ENCODE measurements at places on chromosomes 11 and 22. TPM values are rescaled to one million over a fixed set of nuclear protein-coding genes. Genes with fewer than 3 reads are reported as not detected.

GRCh38 chr11:108895579-108896480 is 231.0 kb downstream of the DDX10 start:
- H3K27ac ChIP-seq, result no peak overlapping the region
- no peaks in the 10 kb centered on the region for H3K36me3 ChIP-seq

GRCh38 chr22:31944700-31945442 is 536 bp downstream of the YWHAH start:
- H3K27me3 ChIP-seq, result no peaks in the 10 kb centered on the region
- peaks cover 21% of the 10 kb centered on the region for H3K4me1 ChIP-seq
- peak overlapping the region; percentile 100 for H3K27ac ChIP-seq

DNA sequence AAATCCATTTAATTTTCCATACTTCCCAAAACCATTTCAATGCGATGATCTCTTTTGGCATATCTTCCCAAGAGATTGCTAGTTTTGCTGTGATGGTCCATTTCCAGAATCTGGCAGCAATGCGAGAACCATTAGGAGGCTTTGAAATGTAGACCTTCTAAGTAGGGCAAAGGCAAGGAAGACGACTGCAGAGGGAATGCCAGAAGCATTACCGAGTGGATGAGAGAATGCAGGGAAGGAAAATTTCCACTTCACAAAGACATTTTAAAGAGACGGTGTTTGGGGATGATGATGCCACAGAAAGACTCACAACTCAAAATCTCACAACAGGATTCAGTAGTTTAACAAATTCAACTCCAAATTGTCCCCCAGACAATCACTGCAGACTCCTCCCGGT is 471 bp upstream of the CEP126 start:
- H3K4me3 ChIP-seq, result peak overlapping the region; percentile 61
- no peak for DNase-seq
- no peaks in the 10 kb centered on the region for H3K36me3 ChIP-seq
- H3K27me3 ChIP-seq, result no peaks in the 10 kb centered on the region
- H3K4me1 ChIP-seq, result peaks cover 8% of the 10 kb centered on the region

DNA sequence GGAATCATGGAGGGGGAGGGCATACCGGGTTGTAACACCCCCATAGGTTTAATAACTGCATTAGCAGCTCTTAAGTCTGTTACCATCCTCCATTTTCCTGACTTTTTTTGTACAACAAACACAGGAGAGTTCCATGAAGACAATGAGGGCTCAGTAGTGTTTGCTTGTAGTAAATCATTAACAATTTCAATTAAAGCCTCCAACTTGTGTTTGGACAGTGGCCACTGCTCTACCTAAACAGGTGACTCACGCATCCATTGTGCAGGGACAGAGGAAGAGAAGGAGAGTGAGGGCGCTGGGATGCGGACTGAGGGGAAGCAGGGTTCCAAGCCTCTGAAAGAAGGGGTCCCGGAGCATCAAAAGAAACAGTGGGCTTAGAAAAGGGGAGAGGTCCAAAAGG is 21.3 kb upstream of the MTNR1B start:
- H3K4me1 ChIP-seq, result peaks cover 6% of the 10 kb centered on the region
- no peak overlapping the region for H3K4me3 ChIP-seq
- H3K27ac ChIP-seq, result no peak overlapping the region
- peak; percentile 59 for DNase-seq

- peak; percentile 16 for DNase-seq
- no peaks in the 10 kb centered on the region for H3K27me3 ChIP-seq
- H3K36me3 ChIP-seq, result peaks cover 5% of the 10 kb centered on the region
- H3K4me3 ChIP-seq, result no peak overlapping the region
- no peak overlapping the region for H3K27ac ChIP-seq
Measured at GRCh38 chr22:29744902-29745301, 21.9 kb downstream of the ZMAT5 start.

GRCh38 chr11:15622231-15622890 is 507.6 kb downstream of the INSC start:
- H3K36me3 ChIP-seq, result no peaks in the 10 kb centered on the region
- H3K27me3 ChIP-seq, result peaks cover 13% of the 10 kb centered on the region
- no peak for DNase-seq
- H3K4me1 ChIP-seq, result no peaks in the 10 kb centered on the region
- H3K27ac ChIP-seq, result no peak overlapping the region

GRCh38 chr11:61777234-61778090 is 14.9 kb downstream of the TMEM258 start:
- no peaks in the 10 kb centered on the region for H3K27me3 ChIP-seq
- H3K27ac ChIP-seq, result no peak overlapping the region
- DNase-seq, result peak; percentile 53
- H3K36me3 ChIP-seq, result no peaks in the 10 kb centered on the region

- H3K36me3 ChIP-seq, result no peaks in the 10 kb centered on the region
- no peak overlapping the region for H3K27ac ChIP-seq
- no peaks in the 10 kb centered on the region for H3K27me3 ChIP-seq
- H3K4me1 ChIP-seq, result no peaks in the 10 kb centered on the region
Measured at GRCh38 chr11:102927624-102927990, 27.9 kb downstream of the MMP13 start.

DNA sequence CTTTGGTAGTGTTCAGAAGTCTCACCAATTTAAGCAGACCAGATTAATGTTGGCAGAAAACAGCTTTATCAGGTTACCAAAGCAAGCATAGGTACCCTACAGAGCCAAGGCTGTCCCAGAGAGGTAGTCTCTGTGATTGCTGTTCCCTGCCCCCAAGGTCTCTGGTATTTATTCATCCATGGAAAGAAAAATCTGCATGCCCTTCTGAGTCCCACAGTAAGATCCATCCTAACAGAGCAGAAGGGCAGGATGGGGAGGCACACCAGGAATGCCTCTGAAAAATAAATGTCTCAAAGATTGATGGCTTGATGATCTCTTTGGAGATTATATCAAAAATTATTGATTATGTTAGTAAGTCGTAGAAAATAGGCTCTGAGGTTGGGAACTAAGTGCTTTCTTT is 122.8 kb downstream of the FAT3 start:
- H3K36me3 ChIP-seq, result no peaks in the 10 kb centered on the region
- no peak overlapping the region for H3K4me3 ChIP-seq
- H3K4me1 ChIP-seq, result no peaks in the 10 kb centered on the region
- no peaks in the 10 kb centered on the region for H3K27me3 ChIP-seq
- no peak overlapping the region for H3K27ac ChIP-seq

- no peak for DNase-seq
- H3K27me3 ChIP-seq, result no peaks in the 10 kb centered on the region
- H3K36me3 ChIP-seq, result peaks cover 25% of the 10 kb centered on the region
- no peaks in the 10 kb centered on the region for H3K4me1 ChIP-seq
- no peak overlapping the region for H3K4me3 ChIP-seq
- H3K27ac ChIP-seq, result no peak overlapping the region
Measured at GRCh38 chr11:14454861-14455632, 44.6 kb downstream of the COPB1 start.

GRCh38 chr11:12602421-12602820 is 71.8 kb upstream of the TEAD1 start:
- no peaks in the 10 kb centered on the region for H3K27me3 ChIP-seq
- no peak overlapping the region for H3K27ac ChIP-seq
- H3K4me1 ChIP-seq, result no peaks in the 10 kb centered on the region
- no peaks in the 10 kb centered on the region for H3K36me3 ChIP-seq

DNA sequence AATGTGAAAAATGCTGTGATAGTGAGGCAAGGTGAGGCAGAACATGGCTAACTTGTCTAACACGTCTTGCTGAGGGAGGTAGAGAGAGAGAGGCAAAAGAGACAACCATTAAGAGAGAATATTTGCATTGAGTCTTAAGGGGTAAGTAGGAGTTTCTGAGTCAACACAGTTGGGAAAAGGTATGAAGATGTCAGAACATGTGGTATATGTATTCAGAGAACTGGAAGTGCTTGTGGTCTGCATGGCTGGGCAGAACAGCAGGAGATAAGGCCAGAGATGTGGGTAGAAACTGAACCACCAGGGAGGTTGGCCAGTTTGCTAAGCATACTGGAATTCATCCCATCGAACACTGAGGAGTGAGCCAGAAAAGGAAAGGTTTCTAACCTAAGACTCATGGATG is 25.0 kb upstream of the SLC5A1 start:
- no peaks in the 10 kb centered on the region for H3K4me1 ChIP-seq
- no peak for DNase-seq
- no peaks in the 10 kb centered on the region for H3K27me3 ChIP-seq
- H3K4me3 ChIP-seq, result no peak overlapping the region

DNA sequence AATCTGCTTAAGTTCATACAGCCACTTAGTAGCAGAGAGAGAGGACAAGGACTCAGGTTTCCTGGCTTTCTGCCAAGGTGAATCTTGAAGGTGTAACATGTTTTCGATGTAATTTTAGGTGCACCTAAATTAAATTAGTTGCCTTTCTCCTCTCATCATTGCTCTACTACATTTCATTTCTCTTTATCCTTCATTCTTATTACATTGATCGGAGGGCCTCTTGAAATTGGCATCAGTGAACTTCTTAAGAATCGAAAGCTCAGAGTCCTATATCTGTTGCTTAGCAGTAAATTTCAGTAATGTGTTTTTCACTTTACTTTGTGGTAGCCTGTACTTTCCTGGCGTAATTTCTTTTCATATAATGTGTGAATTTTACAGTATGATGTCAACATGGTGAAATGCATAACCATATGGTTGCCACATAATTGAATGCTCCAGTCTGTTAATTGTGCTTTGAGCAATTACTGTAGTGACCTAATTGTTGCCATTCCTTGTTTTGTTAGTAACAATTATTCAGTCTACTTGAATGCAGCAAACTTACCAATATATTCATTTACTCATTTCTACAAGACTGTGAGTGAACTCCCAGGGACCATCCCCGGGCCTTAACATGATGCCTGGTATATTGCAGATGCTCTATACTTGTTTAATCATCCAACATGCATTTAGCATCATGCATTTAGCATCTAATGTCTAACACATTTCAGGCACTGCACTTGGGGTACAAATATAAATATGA is 138.1 kb downstream of the MAML2 start:
- no peaks in the 10 kb centered on the region for H3K27me3 ChIP-seq
- no peak overlapping the region for H3K27ac ChIP-seq
- H3K36me3 ChIP-seq, result no peaks in the 10 kb centered on the region
- peaks cover 23% of the 10 kb centered on the region for H3K4me1 ChIP-seq

GRCh38 chr11:133898031-133898769 is 52.9 kb upstream of the SPATA19 start:
- no peak for DNase-seq
- H3K36me3 ChIP-seq, result no peaks in the 10 kb centered on the region
- no peaks in the 10 kb centered on the region for H3K4me1 ChIP-seq

DNA sequence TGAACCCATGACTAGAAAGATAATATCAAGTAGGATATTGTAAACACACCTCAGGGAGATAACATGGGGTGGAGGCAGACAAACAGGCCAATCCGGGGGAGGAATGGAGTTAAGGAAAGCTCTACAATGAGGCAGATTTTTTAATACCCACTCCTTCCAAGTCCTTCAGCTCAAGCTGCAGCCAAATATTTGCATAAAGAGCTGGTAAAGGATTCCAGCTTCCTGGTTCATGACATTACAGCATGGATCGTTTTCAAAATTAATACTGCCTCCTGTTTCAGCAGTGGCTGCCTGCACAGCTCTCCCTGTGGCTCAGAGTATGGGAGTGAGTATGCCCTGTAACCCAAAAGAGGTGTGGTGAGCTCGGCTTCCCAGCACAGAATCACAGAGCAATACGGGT is 5.1 kb downstream of the POU2AF3 start:
- no peaks in the 10 kb centered on the region for H3K27me3 ChIP-seq
- no peaks in the 10 kb centered on the region for H3K36me3 ChIP-seq
- H3K4me3 ChIP-seq, result no peak overlapping the region

DNA sequence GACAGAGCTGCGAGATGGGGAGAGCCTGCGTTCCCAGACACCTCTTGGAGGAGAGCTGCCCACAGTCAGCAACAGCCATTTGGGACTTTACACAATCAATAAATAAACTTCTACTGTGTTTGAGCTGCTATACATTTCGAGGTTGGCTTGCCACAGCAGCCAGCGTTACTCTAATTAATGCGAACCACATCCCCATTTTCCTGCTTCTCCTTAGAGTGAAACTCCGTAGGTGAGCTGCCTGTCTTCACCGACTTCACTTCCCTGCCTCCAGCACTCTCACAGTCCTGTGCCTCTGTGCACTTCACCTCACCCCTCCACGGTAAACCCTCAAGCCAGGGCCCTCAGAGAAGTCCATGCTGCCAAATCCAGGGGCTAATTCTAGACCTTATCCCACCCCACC is 5.9 kb upstream of the SLC22A12 start:
- H3K36me3 ChIP-seq, result no peaks in the 10 kb centered on the region
- no peak for DNase-seq
- no peak overlapping the region for H3K4me3 ChIP-seq
- no peaks in the 10 kb centered on the region for H3K4me1 ChIP-seq
- no peak overlapping the region for H3K27ac ChIP-seq
- no peaks in the 10 kb centered on the region for H3K27me3 ChIP-seq

DNA sequence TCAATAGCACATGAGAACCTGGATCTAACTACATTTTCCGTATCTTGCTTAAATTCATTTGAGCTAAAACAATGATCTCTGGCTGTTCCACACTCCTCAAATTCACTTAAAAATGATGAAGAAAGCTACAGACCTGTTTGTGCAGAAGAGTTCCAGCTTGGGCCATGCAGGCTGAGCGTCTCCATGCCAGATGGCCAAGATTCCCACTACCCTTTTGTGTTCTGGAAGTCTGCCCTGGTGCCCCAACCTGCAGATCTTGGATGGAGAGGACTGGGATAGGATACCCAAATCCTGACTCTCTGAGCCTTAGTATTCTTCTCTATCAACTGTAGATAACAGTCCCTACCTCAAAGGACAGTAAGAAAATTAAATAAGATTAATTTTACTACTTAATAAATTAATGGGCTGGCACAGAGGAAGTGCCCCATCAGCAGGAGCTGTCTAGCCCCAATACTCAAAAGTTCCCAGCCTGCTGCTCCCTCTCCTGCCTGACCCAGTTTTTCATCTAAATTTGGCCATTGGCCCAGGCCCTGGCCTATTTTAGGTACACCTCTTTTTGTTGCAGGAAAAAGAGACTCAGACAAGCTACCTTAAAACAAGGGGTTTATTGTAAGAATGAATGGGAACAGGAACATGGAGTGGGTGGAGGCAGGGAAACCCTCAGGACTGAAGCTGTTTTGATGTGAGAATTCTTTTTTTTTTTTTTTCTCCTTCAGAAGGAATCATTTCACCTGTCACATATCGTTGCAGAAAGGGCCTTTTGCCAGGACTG is 81.4 kb upstream of the GRK3 start:
- no peak for DNase-seq
- peaks cover 4% of the 10 kb centered on the region for H3K4me1 ChIP-seq
- no peaks in the 10 kb centered on the region for H3K36me3 ChIP-seq
- no peak overlapping the region for H3K4me3 ChIP-seq

DNA sequence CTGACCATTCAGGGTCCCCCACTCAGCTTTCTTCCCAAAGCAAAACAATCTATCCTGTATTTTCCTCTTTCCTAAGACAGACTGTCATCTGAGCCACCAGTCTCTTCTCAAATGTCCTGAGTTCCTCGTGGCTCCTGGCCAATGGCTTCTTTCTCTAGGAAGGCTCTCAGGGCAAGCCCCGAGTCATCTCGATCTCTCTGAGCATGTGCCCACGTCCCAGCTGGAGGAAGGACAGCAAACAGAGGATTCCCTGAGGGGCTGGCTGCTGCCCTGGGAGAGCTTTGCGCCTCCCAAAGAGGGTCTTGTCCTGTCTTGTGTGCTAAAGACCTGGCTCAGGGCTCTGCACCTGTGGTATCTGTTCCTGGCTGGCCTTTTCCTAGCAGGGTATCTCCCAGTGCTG is 8.3 kb downstream of the SLC37A2 start:
- no peaks in the 10 kb centered on the region for H3K4me1 ChIP-seq
- H3K36me3 ChIP-seq, result no peaks in the 10 kb centered on the region
- H3K27ac ChIP-seq, result peak overlapping the region; percentile 45
- no peak overlapping the region for H3K4me3 ChIP-seq
- H3K27me3 ChIP-seq, result peaks cover 7% of the 10 kb centered on the region

The GAB4 gene
- not detected for total RNA-seq

The NFAM1 gene
- total RNA-seq, result not detected

The CEND1 gene
- total RNA-seq, result not detected

The ZNHIT2 gene
- 11.6 TPM for total RNA-seq

The KCTD14 gene
- total RNA-seq, result 7.5 TPM

The LRRC74B gene
- total RNA-seq, result not detected

The FIBIN gene
- 0.60 TPM for total RNA-seq

The SIPA1 gene
- total RNA-seq, result 37.0 TPM

The CASP5 gene
- 27.2 TPM for total RNA-seq
